Foreskin keratinocyte (primary cell): ENCODE measurements at places on chromosomes 7 and 10. TPM values are rescaled to one million over a fixed set of nuclear protein-coding genes. Genes with fewer than 3 reads are reported as not detected.
A peak's percentile ranks its signal among the peaks of the same experiment; 100 is the strongest.

Gene LEP
- not detected in 2 replicates for total RNA-seq

Gene MKRN1
- total RNA-seq = 54.8 and 56.9 TPM in 2 replicates

Gene TSPAN33
- 1.4 and 4.5 TPM in 2 replicates for total RNA-seq

Gene ASB15
- total RNA-seq = not detected in 2 replicates

Gene VWDE
- total RNA-seq = 1.0 and 2.9 TPM in 2 replicates

Gene C10orf67
- total RNA-seq = 0.10 and 0.11 TPM in 2 replicates

Gene RHOBTB1
- total RNA-seq = 3.4 and 3.7 TPM in 2 replicates

Gene PNLIPRP3
- 13.4 and 23.5 TPM in 2 replicates for total RNA-seq

Gene AFAP1L2
- 53.8 and 58.4 TPM in 2 replicates for total RNA-seq

Gene DIP2C
- 4.7 and 5.0 TPM in 2 replicates for total RNA-seq

Gene GNGT1
- total RNA-seq = not detected in 2 replicates

Gene MBL2
- total RNA-seq = not detected in 2 replicates

Gene TMEM176B
- total RNA-seq = not detected in 2 replicates

Gene COL1A2
- 0.60 and 1.8 TPM in 2 replicates for total RNA-seq

DNA sequence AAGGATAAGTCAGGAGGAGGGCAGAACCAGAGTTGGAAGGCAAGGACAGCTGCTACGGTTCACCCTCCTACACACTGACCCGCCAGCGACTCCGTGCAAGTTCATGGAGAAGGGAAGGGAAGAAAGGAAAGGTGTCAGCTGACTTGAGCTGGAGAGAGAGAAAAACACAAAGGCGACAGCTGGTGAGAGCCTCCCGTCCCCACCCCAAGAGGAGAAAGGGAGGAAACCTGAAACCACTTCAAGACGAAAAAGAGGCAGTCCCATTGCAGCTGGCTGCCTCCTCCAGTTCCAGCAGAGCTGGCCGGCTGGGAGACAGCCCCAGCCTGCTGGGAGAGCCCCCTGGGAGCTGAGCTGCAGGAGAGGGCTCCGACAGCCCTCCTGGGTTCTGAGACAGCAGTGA lies 75.2 kb downstream of the PARD3 start:
- no peak for DNase-seq

- no peak for DNase-seq
Measured at GRCh38 chr10:28906415-28906814, 229.1 kb downstream of the BAMBI start.

DNA sequence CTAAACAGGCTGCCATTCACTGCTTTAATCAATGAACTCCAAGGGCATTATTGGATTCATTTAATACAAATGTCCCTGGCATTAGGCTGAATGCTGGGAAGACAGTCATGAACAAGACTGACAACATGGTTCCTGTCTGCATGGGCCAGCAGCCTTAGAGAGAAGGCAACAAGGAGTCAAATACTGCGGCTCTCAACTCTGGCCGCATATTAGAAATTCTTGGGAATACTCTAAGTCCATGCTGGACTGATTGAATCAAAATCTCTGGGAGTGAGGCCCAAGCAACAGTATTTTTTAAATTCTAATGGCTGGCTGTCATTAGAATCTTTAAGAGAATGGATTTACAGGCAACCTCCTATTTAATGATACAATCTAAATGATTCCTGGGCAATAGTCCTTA lies 34.1 kb downstream of the FGFBP3 start:
- no peak for DNase-seq

DNA sequence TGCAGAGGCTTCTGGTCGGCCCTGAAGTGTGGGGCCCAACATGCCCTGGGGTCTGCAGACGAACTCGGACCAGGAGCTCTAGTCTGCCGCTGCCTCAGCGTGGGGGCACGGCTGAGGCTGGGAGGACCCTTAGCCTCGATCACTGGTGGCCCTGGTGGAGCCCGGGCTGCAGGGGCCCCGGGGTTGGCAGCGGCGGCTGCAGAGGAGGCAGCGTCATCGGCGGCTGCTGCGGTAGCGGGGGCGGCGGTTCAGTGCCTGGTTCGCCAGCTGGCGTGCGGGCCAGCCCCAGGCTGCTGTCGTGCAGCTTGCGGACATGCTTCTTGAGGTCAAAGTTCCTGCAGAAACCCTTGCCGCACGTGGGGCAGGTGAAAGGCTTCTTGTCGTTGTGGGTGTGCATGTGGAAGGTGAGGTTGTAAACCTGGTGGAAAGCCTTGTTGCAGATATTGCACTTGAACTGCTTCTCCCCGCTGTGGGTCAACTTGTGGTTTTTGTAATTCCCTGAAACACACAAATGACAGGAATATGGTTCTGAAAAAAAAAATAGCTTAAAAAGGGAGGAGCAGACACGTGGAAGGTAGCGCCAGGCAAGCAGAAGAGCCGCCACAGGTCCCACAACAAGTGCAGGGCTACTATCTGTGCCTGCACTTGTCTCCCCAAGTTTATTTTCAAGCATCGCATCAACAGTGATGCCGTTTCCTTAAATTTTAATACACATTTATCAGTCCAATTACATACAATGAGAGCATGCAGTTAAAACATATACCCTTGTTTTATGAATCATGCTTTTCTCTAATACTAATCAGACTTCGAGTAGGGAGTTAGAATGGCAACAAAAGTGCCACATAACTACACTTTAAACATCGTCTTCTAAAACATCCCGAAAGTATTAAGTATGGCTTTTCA lies 2.4 kb downstream of the FEZF1 start:
- DNase-seq = no peak

DNA sequence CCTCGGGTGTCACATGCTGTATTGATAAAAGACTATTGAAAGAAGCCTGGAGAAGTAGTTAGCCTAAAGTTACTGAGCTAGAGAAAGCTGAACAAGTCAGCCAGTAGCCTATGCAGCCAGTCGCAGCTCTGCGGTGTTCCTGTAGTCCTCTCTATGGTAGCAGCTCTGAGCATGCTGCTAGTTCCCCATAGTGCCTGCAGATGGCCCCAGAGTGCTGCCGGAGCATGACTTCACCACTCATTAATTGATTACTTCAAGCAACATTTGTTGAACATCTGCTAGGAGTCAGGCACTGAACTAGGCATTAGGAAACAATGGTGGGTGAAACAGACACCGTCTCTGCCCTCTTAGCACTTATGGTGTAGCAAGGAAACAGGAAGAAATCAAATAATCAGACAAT lies 422.7 kb downstream of the SORCS3 start:
- DNase-seq = no peak

GRCh38 chr7:29552392-29552791 lies 11.2 kb upstream of the PRR15 start:
- no peak for DNase-seq

GRCh38 chr7:28623863-28624262 lies 211.5 kb downstream of the CREB5 start:
- DNase-seq = peak; percentile 37

- no peak for DNase-seq
Measured at GRCh38 chr10:83469728-83470331, 669.5 kb upstream of the GHITM start.

- DNase-seq = no peak
Measured at GRCh38 chr10:113096128-113096996, 146.3 kb downstream of the TCF7L2 start.

- no peak for DNase-seq
Measured at GRCh38 chr7:139991269-139991666, 71.5 kb downstream of the PARP12 start.

GRCh38 chr7:131325179-131325840 lies 2.4 kb upstream of the MKLN1 start:
- DNase-seq = no peak

- no peak for DNase-seq
Measured at GRCh38 chr10:47357911-47358310, 9.7 kb downstream of the RBP3 start.

DNA sequence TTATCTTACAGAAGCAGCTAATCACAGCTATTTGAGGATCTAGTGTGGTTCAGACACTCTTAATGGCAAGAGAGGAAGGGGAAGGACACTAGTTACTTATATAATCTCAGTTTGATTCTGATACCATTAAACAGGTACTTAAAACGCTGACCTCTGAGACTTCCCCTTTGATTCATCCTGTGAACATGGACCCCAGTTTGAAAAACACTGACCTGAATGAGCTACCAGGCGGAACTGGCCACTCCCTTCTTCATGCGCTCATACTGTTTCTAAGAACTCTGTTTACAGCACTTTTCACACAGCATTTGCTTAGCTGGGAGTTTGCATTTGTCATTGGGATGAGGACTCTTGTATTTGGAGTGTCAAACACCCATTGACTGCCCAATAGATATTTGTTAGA lies 45.7 kb downstream of the BEND7 start:
- DNase-seq = no peak

DNA sequence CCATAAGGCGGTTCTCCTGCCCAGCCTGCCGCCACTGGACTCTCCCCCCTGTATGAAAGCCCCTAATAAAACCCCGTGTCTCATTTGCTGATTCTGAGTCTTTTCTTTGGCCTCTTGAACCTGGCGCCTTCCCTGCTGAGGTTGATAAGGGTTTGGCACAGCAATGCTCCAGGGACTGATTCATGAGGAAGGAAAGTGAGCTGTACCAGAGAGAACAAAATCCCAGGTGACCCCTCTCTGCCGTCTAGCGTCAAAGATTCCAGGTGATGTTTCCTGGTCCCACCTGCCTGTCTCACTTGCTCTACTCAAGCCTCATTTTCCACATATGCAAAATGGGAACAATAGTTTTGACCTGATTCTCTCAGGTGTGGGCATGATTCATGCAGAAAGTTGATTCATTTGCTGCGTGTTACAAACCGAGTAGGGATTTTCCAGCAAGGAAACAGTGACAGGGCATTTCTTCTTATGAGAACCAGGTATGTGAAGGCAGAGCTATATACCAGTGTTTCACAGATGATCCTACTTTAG lies 730.6 kb upstream of the IGFBP3 start:
- DNase-seq = peak; percentile 99

- DNase-seq = no peak
Measured at GRCh38 chr7:144481833-144482232, 78.3 kb upstream of the NOBOX start.
